ENCODE measurements at places on chromosomes 11 and 22.

DNA sequence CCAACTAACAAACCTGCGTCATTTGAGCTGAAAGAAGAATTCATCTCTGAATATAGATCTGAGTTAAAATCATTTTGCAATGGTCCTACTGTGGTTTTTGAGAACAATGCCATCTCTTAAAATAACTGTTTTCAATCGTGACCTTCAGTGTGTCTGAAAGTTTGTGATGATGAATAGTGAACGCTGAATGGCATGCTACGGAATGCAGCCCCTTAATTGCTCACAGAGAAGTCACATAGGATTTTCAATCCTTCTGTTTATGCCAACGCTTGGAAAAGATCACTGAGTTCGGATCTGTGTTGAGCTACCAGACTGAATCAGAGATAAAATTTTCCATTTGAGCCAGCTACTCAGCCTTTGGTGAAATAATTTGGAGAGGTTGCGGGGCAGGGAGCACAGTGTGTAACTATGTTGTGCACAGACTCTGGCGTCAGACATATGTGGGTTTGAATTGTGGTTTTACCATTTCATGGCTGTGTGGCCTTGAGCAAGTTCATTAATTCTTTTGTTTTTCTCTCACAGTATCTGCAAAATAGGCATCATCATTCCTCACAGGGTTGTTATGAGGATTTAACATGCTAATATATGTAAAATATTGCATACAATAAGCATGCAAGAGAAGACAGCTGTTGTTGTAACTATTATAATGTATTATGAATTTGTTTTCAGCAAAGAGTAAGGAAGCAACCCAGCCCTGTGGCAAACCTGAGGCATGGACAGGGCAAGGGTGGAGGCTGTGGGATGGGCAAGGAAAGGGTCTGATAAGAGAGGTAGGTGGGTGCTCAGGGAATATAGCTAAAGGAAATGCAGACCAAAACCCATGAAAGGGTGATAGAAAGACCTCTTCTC, 679.9 kb downstream of the KCNA4 start:
- DNase-seq: no peak

DNA sequence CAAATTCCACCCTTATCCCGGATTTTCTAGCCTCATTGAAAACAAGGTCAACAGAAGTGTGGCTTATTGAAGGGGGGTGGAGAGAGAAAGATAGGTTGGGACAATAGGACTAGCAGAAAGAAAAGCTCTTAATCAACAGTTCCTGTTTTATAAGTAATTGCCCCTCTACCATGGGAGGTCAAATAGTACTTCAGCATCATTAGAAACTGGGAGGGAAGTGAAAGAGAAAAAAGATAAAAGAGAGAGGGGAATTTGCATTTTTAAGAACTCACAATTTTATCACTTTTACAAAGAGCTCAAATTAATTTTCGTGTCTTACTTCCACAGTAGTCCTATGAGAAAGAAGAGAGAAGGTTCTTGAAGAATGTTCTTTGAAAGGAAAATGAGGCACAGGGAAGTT, 89.2 kb downstream of the AMOTL1 start:
- DNase-seq: no peak

DNA sequence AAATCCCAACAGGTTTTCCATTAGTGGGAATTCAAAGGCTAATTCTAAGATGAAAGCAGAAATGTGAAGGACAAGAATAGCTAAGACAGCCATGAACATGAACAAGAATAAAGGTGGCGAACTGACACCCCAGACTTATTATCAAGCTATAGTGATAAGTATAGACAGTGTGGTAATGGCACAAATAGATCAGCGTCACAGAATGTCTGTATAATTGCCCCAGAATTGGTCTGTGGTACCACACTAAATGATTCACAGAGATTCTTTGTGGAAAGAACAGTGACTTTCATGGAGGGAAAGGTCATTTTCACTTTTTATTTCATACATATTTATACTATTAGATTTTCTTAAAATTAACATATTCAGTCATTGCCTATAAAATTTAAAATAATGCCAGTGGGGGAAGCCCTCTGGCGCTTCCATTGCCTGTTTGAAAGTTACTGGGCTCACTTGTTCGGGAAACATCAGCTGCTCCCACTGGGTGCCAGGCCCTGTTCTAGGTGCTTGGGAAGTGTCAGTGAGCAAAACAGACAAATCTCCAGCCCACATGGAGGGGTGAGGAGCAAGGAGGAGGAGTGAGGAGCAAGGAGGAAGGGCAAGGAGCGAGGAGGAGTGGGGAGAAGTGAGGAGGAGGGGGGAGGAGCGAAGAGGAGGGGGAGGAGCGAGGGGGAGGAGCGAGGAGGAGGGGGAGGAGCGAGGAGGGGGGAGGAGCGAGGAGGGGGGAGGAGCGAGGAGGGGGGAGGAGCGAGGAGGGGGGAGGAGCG, 11.3 kb upstream of the NLRP6 start:
- no peak for DNase-seq

- DNase-seq: no peak
These were observed 5.7 kb upstream of the SULT4A1 start for GRCh38 chr22:43867839-43868635.

- DNase-seq: no peak
These were observed 9.2 kb downstream of the LRRC74B start for GRCh38 chr22:21054714-21055563.

DNA sequence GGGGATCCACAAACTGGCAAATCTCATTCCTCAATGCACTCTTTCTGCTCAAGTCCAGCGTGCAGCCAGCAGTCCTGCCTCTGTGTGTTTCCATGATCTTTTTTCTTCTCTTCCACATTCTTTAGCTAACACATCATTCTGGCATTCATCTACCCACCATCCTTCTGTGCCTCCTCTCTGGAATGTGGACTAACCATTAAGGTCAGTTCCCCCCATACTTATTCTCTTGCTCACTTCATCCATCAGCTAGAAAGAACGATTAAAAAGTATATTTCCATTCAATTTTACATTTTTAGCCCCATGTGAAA, 7.8 kb downstream of the KIRREL3 start:
- no peak for DNase-seq

All from ascending aorta (tissue), 2 donors.